ENCODE measurements at places on chromosomes 1 and 21.
A peak's percentile ranks its signal among the peaks of the same experiment; 100 is the strongest.

- DNase-seq = no peak
These were observed 256.6 kb downstream of the CTH start for GRCh38 chr1:70667494-70668170.

DNA sequence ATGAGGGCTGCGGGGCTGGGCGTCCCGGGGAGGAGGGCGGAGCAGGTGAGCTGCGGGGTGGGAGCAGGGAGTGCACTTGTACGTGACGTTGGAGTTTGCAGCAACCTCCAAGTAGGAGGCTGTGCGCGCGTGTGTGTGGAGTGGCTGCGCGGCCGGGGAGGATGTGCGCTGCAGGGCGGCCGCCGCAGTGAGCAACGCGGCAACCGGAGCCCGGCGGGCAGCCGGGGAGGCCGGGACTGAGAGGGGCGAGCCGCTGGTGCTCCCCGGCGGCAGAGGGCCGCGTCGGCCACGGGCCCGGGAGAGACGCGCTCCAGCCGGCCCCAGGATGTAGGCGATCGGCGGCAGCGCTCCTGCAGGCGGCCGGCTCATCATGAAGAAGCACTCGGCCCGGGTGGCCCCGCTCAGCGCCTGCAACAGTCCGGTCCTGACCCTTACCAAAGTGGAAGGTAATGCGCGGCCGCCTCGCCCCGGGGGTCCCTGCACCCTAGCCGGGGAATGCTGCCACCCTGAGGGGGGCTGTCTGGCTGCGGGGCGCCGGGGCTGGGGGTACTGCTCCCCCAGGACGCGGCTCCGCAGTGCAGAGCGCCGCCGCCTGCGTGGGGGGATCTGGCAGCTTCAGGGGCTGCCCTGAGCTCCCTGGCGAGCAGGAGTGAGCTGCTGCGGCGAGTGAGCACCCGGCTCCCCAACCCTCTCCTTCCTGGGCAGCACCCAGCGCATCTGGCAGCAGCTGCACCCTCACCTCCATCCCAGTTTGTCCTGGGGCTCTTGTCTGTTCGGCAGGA lies 158.9 kb upstream of the COA6 start:
- DNase-seq = no peak

DNA sequence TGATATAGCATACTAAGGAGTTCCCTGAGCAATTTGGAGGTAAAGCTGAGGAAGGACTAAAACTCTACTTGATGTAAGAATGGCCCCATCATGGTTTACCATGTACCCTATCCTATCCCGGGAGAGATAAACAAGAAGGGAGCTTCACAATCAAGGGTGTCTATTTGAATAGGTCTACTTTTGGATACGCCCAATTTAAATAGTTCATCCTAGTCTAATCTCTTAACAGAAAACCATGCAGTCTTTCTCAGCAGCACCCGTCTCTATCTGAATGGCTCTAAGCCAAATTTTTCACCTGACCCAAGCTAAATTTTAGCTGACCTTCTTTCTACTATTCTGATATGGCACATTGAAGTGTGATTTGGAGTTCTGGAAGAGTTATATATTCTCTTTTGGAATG lies 122.0 kb downstream of the TNNI3K start:
- DNase-seq = no peak

GRCh38 chr1:111354584-111354983 lies 63.9 kb downstream of the CHIA start:
- DNase-seq = no peak

DNA sequence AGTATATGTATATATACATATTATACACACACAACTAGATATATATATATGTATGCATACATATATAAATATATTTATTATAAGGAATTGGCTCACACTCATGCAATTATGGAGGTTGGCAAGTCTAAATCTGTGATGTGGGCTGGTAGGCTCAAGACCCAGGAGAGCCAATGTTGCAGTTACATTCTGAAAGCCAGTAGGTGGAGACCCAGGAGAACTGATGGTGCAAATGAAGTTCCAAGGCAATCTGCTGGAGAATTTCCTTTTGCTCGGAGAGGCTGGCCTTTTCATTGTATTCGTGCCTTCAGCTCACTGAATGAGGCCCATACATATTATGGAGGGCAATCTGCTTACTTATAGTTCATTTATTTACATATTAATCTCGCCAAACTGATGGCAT lies 9.4 kb downstream of the IVL start:
- no peak for DNase-seq

GRCh38 chr1:167122568-167122967 lies 28.7 kb downstream of the STYXL2 start:
- no peak for DNase-seq

- DNase-seq = peak; percentile 57
These were observed at the start of gene RAVER2 for GRCh38 chr1:64744492-64745180. TSS of gene RAVER2 (plus strand) at chr1:64745075. CDS start at chr1:64745173, 98 bp downstream.

DNA sequence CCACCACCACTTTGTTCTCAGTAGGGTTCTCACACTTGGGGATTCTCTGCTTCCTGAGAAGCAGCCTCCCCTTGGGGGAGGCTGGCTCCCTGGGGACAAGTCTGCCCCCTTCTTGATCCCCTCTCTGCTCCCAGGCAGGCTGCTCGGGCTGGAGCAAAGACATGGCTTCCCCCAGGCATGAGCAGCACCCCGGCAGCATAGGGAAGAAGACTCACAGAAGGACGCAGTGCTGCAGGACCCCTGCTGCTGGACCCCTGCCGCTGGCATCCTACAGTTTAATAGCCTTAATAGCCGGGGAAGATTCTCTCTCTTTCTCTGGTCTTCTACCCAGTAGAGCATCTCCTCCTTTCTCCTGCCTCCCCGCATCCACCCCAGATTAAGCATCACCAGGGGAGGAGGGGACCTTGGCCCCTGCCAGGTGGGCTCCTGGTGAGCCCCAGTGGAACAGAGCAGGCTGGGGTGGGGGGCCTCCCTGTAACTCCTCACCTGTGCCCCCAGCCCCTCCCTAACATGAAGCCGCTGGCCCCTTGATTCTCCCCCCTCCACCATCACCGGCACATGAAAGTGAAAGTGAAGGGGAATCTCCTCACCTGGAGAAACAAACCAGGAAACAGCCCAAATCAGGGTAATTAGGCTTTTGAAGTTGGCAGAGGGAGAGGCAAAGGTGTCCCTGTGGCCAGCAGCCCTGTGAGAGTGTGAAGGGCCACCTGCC lies 2.5 kb downstream of the WNT3A start:
- DNase-seq = no peak

DNA sequence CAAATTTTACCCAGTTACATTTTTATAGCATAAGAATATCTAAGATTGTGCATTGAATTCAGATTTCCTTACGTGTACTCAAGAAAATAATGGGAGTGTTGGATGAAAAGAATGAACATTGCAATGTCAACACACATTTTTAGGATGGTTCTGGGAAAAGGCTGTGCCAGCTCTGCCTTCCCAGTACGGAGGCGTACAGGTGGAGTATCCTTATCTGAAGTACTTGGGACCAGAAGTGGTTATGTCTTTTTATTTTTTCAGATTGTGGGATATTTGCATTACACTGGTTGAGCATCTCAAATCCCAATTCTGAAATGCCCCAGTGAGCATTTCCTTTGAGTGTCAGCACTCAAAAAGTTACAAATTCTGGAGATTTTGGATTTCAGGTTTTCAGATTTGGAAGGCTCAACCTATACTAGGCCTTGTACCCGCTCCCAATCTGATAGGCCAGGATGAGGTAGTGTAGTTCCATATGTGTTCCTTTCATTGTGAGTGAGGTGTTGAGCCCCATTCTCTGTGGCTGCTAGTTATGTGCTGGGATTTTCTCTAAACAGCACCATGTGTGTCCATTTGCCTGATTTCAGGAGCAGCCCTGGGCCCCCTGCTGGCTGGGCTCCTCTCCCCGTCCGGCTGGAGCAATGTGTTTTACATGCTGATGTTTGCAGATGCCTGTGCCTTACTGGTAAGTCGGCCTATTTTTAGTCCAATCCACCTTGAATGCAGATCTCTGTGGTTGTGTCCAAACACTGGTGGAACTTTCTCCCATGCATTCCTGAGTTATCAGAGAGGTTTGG lies 60.8 kb downstream of the SLC37A1 start:
- DNase-seq = peak; percentile 46
